Renal cortex interstitium (tissue), 15 donors: ENCODE measurements at places on chromosomes 16 and 17. TPM values are rescaled to one million over a fixed set of nuclear protein-coding genes. Genes with fewer than 3 reads are reported as not detected.

DNA sequence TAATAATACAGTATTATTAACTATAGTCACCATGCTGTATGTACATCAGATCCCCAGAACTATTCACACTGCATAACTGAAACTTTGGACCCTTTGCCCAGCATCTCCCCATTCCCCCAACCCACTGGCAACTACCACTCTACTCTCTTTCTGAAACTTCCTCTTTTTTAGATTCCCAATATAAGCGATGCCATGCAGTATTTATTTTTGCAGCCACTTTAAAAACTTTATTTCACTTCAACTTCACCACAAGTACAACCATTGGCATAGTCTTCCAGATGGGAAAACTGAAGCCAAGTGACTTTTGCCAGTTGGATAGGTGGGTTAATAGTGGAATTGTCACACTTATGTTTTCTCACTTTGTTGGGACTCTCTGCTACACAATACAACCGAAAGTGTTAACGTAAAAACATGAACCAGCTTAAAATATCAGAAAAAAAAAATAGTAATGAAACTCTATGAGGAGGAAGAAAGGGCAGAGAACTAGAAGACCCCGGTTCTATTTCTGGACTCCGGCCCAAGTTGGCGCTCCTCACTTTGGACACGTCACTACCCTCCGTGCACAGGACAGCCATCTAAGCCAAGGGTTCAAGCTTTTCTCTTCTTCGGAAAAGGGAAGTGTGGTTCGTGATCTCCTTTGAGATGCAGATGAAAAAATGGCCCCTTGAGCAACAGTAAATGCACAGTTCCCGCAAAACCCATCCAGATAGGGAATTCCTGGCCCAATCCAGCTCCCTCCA, 743 bp downstream of the SHCBP1 start:
- DNase-seq: no peak

The FBXL19 gene
- 32.4 TPM for polyA plus RNA-seq

The PTGES3L gene
- polyA plus RNA-seq: 1.8 TPM

DNA sequence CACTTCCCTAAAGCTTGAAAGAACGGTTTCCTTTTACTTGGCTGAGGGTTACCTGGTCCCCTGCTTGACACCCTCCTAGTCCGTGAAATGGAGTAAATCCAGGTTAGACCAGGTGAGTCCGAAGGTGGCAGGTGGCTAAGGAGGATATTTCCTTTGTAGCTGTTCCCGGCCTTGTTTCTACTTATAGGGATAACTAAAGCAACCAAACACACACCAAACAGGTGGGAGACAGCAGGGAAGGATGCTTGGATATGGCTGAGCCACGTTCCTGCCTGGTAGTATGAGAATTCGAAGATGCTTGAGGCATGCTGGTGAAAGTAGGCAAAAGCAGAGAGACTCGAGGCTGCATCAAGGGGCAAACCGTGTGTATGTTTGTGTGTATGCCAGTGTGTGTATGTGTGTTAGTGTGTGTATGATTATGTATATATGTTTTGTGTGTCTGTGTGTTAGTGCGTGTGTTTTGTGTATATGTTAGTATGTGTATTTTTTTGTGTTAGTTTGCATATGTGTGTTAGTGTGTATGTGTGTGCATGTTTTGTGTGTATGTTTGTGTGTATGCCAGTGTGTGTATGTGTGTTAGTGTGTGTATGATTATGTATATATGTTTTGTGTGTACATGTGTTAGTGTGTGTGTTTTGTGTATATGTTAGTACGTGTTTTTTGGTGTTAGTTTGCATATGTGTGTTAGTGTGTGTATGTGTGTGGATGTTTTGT, 28.9 kb downstream of the RBFOX1 start:
- DNase-seq: no peak

DNA sequence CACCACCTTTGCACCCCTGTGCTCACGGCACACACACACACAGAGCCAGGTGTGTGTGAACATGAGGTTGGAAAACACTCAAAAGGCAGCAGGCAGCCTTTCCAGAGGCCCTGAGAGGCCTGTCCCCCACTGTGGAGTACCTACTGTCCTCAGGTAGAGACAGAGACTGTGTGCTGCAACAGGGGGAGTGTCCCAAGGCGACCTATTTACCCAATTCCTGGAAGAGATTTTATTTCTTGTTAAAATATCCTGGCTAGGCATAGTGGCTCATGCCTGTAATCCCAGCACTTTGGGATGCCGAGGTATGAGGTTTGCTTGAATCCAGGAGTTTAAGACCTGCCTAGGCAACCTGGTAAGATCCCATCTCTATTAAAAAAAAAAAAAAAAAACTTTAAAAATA, 108.5 kb downstream of the COPRS start:
- no peak for DNase-seq

GRCh38 chr17:6100146-6100545, 30.0 kb downstream of the WSCD1 start:
- DNase-seq: no peak

DNA sequence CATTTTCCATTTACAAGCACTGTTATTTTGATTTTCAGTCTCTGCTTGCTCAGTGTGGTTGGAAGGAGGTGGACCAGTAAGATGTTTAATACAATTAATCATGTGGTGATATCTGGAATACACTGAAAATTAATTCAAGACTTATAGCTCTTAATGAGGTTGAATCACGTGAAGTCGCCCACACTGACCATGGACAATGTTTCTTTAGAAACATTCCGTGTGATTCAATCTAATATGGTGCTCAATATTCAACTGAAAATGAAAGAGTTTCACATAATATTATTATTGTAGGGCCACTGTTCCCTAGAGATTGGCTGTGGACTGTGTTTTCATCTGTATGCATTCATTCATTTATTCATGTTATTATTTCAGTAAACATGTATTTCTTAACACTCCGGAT, 45.2 kb upstream of the MAF start:
- DNase-seq: no peak

GRCh38 chr16:49876716-49877129, 20.8 kb upstream of the ZNF423 start:
- peak; percentile 68 for DNase-seq

DNA sequence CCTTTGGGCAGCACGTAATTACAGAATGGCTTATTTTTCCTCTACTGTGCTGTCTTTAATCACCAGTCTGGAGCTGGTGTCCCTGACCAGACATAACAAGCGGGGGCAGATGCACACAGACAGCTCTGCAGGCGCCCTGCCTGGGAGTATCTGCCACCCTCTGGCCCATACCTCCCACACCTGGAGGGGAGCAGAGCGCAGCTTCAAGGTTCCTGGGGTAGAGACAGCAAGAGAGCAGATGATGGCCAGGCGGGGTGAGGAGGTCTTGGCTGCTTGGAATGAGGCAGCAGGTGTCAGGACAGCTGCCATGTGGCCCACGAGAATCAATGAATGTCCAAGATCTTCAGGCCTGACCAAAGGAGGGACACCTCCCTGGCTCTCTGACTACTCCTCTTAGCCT, 23.8 kb downstream of the TMEM94 start:
- no peak for DNase-seq

DNA sequence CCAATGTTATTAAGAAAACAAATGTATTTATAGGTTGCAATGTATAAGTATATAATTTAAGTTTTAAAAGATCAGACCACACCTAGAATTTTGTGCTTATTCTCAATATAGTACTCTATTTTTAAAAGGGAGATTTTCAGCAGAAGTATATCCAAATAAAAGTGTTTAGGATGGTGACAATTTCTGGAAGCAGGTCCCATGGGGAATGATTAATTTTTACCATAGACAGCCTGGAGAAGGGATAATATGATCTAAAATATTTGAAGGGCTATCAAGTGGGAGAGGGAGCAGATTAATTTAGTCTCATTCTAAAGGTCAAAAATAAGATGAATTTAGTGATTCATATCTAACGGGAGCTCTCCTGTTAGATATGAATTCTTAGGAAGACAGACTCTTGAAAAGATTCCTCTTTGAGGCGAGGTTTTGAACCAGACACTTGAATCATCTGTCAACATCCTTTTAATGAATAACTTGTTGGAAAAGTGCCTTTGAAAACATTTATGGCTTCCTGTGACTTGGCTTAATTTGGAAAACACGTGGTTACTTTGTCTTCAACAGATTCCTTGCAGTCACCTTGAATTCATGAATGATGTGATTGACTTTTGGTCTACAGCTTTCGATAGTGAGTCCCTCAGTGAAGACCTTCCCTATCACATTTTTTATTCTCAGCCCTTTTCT, 29.3 kb upstream of the SMIM36 start:
- no peak for DNase-seq
